ENCODE measurements at places on chromosomes 11 and 22.

DNA sequence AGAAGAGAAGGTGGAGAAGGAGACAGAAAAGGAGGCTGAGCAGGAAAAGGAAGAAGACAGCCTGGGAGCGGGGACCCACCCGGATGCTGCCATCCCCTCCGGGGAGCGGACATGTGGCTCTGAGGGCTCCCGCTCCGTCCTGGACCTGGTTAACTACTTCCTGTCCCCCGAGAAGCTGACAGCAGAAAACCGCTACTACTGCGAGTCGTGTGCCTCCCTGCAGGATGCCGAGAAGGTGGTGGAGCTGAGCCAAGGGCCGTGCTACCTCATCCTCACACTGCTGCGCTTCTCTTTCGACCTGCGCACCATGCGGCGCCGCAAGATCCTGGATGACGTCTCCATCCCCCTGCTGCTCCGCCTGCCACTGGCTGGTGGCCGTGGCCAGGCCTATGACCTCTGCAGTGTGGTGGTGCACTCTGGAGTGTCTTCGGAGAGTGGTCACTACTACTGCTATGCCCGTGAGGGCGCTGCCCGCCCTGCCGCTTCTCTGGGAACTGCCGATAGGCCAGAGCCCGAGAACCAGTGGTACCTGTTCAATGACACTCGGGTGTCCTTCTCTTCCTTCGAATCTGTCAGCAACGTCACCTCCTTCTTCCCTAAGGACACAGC, 21.4 kb downstream of the USP35 start:
- DNase-seq: no peak

GRCh38 chr22:24128631-24129262, 52.5 kb upstream of the SUSD2 start:
- no peak for DNase-seq

GRCh38 chr11:78802058-78802761, 227.5 kb upstream of the NARS2 start:
- peak; percentile 53 for DNase-seq

- no peak for DNase-seq
Measured at GRCh38 chr11:72336163-72336562, 92.2 kb upstream of the PHOX2A start.

DNA sequence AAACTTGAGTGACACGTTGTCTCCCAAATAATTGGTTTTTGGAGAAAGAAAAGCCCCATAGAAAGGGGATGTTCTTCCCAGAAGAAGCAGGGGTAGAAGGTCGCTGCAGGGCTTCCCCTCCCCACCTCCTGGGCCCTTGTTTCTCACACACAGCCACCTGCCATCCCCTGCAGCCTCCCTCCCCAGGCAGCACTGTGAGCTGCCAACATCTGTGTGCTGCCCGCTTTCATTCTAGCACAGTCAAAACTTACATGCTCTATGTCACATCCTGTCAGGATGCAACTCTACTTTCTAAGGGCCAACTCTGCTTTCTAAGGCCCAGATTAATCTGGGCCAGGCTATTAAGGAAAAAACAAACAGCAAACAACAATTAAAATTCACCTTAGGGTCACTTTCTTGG, 309.4 kb upstream of the ZC3H12C start:
- DNase-seq: no peak

DNA sequence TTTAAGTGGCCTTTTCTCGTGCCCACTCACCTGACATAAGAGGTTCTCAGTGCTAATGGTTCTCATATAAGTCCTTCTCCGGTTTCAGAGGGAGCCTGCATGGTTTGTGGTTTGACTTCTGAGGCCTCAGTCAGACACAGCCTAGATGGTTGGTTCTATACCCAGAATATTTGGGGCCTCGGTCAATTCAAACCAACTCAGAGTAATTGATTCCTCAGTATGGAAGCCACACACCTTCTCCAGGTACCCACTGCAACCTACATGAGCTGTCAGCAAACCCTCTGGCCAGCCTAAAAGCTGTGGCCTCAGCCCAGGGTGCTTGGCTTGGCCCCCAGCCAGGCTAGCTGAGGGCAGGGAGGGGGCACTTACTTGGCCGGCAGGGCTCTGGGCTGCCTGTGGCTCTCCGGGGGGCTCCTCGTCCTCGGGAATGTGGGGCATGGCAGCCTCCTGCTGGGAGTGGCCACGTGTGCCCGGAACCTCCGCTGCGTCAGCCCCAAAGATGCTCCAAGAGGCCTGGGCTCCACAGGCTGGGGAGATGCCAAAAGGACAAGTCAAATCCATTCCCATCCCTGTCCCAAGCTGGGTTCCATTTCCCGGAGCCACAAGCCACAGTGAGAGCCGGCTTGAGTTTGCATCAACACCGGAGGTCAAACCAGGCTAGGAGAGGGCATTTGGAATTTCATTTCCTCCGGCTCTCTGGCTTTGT, 41.7 kb downstream of the IRAG1 start:
- no peak for DNase-seq

GRCh38 chr11:19450282-19450681, 209.5 kb upstream of the E2F8 start:
- DNase-seq: no peak

DNA sequence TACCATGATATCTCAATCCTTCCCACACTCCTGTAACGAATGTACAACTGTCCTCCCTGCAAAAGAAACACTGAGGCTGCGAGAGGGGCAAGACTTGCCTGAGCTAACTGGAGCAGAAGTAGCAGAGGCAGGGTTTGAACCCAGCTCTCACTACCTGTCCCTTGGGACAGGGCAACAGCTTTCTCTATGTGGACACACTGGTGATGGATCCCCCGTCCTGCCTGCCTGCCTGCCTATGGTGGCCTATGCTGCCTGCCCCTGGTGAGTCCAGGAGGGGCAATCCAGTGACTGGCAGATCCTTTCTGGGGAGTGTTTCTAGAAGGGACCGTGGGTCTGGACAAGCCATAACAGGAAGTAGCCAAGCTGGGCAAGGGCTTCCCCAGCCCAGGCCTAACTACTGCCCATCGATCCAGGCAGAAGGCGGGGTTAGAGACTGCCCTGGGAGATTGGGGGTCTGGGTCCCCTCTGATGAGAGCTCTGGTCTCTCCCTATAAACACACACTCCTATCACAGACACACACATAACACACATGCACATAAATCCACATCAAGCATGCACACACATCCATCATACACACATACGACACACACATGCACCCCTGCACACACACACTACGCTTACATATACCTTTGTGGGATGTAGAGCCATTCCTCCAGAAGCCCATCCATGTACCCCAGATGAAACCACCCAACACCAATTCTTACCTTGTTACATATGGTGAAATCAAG, 1.1 kb upstream of the EMID1 start:
- no peak for DNase-seq

GRCh38 chr22:47396105-47396504, 633.7 kb downstream of the TBC1D22A start:
- DNase-seq: no peak

GRCh38 chr11:79290761-79291160, 150.1 kb downstream of the TENM4 start:
- DNase-seq: no peak

DNA sequence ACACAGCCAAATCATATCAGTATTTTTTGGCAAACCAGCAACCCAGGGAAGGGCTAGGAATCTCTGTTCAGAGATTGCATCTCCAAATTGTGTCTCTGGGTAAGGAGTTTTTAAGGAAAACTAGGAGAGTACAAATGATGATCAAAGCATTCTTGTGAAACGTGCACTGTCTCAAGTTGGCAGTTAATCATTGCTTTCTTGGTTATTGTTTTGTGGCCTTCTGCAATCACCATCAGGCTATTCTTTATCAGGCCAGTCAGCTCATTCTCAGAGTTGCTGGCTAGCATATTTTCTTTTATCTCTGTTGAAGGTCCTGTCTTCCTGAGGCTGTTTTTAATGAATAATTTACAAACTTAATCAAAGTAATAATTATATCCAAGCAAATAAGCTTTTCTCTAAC, 129.1 kb upstream of the CCDC179 start:
- DNase-seq: no peak

- no peak for DNase-seq
Measured at GRCh38 chr22:38314933-38315822, 2.1 kb downstream of the CSNK1E start.

GRCh38 chr11:13051257-13051656, 42.1 kb downstream of the RASSF10 start:
- DNase-seq: no peak

DNA sequence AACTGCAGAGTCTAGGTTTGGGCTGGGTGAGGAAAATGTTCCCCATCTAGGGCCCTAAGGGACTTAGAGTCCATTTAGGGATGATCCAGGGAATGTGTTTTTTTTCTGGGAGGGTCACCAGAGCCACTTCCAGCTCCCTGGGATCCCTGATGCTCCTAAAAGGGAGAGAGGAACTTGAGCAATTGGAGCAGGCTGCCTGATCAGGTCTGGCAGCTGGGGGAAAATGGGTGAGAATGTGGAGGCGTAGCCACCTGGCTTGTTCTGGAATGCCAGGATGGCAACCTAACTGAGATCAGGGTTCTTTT, 1.2 kb downstream of the PGAP2 start:
- DNase-seq: peak; percentile 25

GRCh38 chr22:42928969-42929837, 72.1 kb upstream of the ARFGAP3 start:
- DNase-seq: no peak

- DNase-seq: peak; percentile 66
Measured at GRCh38 chr11:35619116-35619854, 1.0 kb downstream of the FJX1 start.

DNA sequence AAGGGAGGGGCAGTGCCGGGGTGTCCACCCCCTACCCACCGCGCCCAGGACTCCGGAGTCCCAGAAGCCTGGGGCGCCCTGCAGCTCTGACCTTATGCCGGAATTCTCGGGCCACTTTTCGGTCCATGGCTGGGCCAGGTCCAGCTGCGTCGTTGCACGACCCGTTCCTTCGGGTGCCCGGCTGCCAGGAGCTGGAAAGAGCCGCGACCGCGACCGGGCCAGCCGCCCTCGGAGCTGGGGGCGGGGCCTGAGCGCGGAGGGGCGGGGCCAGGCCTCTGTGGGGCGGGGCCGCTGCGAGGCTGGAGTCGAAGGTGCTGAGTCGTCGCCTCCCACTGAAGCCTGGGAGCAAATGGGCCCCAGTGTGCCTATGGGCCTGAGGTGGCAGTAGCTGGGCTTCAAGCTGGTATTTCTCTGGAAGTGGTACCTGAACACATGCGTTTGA, at the start of gene USH1C:
TSS of gene USH1C (minus strand) at position 236 of the 442 bp plus-strand sequence. CDS start at position 127, 109 bp downstream.
- DNase-seq: peak; percentile 77

- DNase-seq: no peak
Measured at GRCh38 chr11:16434036-16434435, 77.7 kb upstream of the SOX6 start.

DNA sequence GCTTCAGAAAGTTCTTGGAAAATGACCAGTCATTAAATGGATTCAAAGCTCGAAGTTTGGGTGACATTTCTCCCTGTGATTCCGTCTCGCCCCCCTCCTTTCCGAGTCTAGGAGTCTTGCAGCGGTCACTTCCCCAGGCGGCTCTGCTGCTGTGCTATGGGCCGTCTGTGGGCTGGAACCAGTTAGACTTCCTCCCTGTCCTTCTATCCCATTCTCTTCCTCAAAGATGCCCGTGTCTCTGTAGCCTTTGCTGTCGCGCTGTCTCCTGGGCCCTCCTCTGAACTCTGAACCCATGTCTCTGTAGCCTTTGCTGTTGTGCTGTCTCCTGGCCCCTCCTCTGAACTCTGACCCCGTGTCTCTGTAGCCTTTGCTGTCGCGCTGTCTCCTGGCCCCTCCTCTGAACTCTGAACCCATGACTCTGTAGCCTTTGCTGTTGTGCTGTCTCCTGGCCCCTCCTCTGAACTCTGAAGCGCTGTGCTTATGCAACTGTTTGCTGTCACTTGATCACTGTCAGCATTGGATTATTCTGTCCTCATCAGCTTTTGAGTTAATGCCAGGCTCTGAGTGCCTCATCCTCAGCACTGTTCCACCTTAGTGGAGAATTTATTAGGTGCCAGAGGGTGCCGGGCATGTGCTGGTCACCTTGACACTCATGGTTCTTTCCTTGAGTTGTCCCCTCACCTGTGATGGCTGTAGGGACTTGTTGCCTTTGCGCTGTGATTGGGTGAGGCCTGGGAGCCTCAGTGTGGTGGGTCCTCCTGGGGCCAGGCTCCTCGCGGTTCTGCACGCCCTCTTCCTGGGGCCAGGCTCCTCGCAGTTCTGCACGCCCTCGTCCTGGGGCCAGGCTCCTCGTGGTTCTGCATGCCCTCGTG, 173.3 kb downstream of the TBC1D22A start:
- no peak for DNase-seq

DNA sequence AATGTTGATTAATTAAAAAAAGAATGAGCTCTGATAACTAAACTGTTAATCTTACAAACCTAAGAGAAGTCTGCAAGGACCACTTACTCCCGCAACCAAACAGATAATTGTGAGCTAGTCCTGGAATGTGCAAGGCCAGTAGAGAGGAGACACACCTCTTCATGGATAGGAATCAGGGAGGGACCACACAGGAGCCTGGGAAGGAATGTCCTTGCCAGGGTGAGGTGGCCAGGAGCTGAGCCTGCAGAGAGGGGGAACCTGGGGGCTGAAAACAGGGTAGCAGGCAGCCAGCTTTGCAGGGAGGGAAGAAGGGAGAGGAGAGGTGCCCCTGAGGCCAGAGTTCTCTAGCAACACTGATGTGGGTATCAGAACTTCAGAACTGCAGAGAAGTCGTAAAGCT, 9.4 kb upstream of the NLRP10 start:
- peak; percentile 50 for DNase-seq

DNA sequence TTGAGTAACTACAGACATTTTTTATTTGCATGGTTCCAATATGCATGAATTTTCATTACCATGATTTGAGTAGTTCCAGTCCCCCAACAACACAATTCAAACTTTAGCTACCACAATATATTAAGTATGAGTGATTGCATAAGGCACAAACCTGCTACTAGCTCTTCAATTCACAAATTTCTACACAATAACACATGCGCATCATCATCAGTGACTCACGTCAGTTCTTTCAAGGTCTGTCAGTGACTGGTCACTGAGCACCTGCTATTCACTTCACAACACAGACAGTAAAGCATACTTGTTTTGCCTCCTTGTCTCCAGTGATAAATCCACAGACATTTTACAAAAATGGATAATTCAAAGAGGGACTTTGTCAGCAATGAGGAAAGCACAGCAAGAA, 435.1 kb upstream of the CCDC90B start:
- no peak for DNase-seq

DNA sequence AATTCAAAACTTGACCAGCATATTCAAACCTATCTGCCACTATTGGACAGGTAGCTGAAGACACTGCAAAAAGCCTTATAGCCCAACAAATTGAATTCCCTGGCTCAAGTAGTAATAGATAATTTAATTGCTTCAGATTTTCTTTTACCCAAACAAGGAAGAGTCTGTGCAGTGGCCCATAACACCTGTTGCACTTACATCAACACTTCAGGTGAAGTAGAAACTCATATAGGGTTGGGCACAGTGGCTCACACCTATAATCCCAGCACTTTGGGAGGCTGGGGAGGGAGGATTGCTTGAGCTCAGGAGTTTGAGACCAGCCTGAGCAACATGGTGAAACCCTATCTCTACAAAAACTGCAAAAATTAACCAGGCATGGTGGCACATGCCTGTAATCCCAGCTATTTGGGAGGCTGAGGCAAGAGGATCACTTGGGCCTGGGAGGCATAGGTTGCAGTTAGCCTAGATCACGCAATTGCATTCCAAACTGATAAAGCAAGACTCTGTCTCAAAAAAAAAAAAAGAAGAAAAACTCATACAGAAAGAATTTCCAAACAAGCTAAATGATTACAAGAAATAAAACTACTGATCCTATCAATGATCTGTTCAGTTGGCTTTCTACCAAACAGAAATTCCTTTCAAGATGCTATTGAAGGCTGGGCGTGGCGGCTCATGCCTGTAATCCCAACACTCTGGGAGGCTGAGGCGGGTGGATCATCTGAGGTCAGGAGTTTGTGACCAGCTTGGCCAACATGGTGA, 9.5 kb downstream of the FOLR3 start:
- DNase-seq: no peak

- DNase-seq: no peak
Measured at GRCh38 chr11:70473186-70473872, 75.0 kb downstream of the CTTN start.

Measured in GM23338 (cell line).